Cortex of kidney (tissue), 1 donor: ENCODE measurements at places on chromosomes 7 and 10.

DNA sequence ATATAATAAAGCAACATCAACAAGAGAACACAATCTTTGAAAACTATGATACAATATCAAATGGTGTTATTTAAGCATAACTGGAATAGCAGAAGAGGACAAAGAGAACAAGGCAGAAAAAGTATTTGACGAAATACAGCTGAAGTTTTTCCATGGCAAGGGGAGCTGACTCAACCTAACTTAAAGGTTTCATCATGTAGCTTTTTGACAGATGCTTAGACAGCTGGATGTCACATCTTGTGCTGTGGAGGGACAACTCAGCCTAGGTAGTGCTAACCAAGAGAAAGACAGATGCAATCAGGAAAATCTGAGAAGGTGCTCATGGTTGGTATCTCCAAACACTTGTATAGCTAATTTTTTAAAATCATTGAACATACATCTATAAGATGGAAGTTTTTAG lies 208.2 kb downstream of the TFEC start:
- DNase-seq, result no peak

DNA sequence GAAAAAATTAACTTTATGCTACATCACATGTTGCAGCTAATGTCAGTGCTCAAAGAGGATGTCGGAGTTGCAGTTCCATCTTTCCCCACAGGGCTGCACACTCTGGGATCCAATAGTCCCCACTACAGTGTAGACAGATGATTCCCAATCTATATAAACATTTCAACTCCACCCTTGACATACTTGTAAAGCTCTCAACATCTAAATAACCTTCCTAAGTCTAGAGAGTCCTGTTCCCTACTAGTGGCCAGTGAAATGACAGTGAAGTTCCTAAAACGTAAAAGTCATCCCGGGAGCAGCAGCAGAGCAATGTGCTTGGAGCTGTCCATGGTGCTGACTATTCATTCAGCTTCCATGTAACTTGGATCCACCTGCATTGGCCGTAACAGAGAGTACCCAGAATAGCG lies 145.1 kb downstream of the GRM8 start:
- no peak for DNase-seq

- no peak for DNase-seq
Observed at GRCh38 chr10:18486438-18486837, 164.9 kb downstream of the NSUN6 start.

- DNase-seq, result no peak
Observed at GRCh38 chr7:93119191-93119905, 1.6 kb upstream of the SAMD9 start.

GRCh38 chr10:47420305-47421056 lies 36.4 kb upstream of the ZNF488 start:
- no peak for DNase-seq

DNA sequence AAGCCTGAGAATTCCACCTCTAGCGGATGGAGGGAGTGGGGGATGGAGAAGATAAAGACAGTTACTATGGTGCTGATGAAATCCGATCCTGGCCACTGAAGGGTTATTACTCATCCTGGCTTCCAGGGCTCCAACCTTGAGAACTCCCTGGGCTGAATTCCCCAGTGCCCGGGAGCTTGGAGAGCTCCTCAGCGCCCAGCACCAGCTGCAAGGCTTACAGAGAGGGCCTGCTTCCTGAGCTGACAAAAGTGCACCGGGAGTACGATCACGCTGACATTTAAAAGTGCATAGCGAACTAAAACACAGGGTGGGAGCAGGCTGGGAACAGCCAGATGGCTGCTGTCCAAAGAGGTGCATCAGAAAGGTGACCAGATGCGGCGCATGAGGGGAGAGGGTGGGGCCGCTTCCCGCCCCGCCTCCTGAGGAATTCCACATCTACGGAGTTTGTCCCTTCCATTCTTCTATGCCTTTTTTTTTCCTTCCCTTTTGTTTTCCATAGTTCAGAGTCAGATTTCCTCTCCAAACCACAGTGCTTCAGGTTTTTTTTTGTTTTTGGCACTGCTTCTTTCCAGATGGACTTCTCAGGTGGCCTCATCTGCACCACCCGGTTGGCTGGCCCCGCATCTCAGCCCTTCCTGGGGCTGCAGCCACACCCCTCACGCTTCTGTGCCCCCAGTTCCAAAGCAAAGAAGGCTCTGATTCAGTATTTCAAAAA lies 62.4 kb upstream of the MKRN1 start:
- DNase-seq, result no peak

DNA sequence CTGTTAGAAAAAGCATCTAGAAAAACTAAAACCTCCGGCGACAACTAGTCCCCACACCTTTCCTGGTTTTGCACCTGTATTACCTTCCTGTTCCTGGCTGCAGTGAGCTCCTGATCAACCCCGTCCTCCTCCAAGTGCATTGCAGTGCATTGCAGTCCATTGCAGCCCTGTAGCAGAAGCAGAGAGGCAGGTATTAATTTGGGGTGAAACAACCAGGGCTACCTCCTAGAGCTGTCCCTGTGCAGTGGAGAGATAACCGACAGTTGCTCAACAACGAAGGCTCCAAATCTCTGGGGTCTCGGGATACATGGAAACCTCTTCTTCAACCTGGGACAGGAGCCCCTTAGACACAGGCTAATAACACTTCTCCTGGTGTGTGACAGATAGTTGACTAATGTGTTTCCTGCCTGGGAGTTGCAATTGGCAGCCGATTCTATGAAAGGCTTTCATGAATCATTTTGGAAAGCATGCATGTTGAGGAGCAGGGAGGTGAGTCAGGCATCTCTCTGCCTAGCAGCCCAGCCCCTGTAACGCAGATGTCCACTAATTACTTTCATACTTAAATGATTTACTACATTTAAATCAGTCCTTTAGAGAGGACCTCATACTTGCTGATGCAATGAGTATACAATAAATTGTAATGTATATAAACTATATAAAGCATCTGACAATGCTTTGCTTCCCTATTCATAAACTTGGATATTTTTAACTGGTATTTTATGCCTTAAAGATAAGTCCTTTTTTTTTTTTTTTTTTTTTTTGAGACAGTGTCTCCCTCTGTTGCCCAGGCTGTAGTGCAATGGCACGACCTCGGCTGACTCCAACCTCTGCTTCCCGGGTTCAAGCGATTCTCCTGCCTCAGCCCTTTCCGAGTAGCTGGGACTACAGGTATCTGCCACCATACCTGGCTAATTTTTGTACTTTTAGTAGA lies 59.0 kb downstream of the PRR15 start:
- no peak for DNase-seq

GRCh38 chr10:64113792-64114191 lies 592.6 kb downstream of the REEP3 start:
- no peak for DNase-seq

GRCh38 chr7:130923930-130924329 lies 189.9 kb upstream of the KLF14 start:
- DNase-seq, result no peak

DNA sequence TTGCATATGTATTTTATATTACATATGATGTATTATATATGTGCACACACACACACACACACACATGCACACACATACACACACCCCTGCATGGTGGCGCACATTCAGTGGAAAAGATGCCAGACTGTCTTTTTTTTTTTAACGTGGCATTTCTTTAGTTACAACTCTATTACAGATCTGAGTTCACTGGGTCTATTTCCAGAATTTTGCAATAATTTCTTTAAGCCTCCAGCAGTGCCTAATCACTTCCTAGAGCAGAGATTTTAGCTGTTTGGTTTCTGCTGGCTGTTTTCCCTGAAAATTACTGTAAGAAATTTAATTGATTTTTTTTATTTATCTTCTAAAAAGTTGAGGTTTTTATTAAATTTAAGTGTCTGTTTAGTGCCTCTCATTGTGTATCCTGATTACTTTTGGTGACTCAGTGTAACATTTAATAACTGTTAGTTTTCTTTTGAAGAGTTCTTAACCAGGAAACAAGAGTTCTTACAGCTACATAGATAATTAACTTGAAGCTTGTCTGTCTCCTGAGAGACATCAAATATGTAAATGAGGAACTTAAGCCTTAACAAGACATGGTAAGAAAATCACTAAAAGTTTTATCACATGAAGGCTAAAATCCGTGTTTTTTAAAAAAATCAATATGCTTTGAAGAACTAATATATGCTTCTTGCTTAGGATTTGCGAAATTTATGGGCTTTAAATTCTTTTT lies 232.0 kb downstream of the MDFIC start:
- no peak for DNase-seq

DNA sequence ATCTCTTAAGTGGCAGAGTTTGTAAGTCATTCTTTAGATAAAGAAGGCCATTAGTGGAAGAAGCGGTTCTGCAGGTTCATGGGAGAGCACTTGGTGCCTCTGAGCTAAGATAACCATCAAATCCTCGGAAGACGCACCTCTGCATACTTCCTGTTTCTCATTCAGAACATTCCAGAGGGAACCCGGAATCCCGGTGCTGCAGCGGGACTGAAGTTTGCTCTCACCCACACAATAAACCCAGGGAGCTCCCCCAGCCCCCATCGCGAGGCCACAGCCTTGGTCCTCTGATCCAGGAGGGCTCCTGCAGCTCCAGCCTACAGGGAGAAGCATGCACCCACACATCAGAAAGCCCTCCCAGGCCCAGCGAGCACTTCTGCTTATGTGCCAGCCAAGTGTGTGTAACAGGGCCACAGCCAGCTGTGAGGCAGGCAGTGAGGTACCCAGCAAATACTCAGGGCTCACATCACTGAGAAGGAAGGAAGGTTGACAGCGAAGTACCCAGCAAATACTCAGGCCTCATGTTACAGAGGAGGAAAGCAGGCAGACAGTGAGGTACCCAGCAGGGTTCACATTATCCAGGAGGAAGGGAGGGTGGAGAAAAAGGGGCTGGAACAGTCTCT lies 142.4 kb downstream of the DIP2C start:
- DNase-seq, result no peak

DNA sequence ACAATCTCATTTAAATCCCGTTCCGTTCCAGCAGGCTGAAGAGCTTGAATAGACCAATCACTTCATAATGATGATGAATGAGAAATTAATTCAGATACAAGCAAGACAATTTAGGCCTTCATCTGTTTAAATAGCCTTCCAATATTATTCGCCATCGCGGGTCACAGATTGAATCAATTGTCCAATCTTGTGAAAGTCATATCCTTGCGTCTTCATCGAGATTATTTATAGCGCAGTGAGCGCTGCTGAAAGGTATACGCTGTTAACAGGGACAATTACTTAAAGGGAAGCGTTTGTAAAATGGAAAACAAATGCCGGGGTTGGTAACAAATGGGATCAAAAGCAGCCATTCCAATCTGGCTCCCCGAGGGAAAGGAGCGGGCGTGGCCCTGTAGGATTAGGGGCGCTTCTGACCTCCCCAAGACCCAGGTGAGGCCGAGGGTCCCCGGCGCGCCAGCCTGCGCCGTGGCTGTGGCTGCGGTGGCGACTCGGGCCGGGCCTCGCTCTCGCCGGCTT lies 8.6 kb downstream of the EVX1 start:
- no peak for DNase-seq

GRCh38 chr10:69437321-69438259 lies 13.7 kb upstream of the TSPAN15 start:
- no peak for DNase-seq

- no peak for DNase-seq
Observed at GRCh38 chr7:139249179-139249810, 18.3 kb downstream of the UBN2 start.

GRCh38 chr10:104037261-104037951 lies 48.3 kb downstream of the COL17A1 start:
- DNase-seq, result no peak
